ENCODE measurements at places on chromosomes 7 and 10. TPM values are rescaled to one million over a fixed set of nuclear protein-coding genes. Genes with fewer than 3 reads are reported as not detected.

Gene PTPN20
- total RNA-seq, result 1.5 TPM

Gene PPP1R3C
- 26.3 TPM for total RNA-seq

Gene BMPER
- 5.2 TPM for total RNA-seq

Gene MPP7
- 24.8 TPM for total RNA-seq

Gene VPS37D
- 5.4 TPM for total RNA-seq

Gene SUV39H2
- 6.9 TPM for total RNA-seq

Gene ANKRD30A
- not detected for total RNA-seq

Gene GHITM
- 87.9 TPM for total RNA-seq

Gene CALML5
- 102 TPM for total RNA-seq

Gene INMT
- 5.6 TPM for total RNA-seq

Gene AGAP9
- 10.1 TPM for total RNA-seq

Gene PTPRN2
- total RNA-seq, result 7.4 TPM

Gene TAS2R41
- total RNA-seq, result not detected

Gene CFAP43
- 0.25 TPM for total RNA-seq

Gene RNF133
- 0.98 TPM for total RNA-seq

Gene CYP3A5
- 80.3 TPM for total RNA-seq

Gene TEX47
- not detected for total RNA-seq

Gene DMBT1
- not detected for total RNA-seq

Gene NPTX2
- total RNA-seq, result 13.0 TPM

Gene SEMA3C
- total RNA-seq, result 90.6 TPM

Gene OIT3
- total RNA-seq, result not detected

Gene ASZ1
- not detected for total RNA-seq

Gene SYT15B
- total RNA-seq, result 17.9 TPM

Gene CYP26A1
- not detected for total RNA-seq

Gene HIP1
- 17.7 TPM for total RNA-seq

Gene SNCG
- 36.6 TPM for total RNA-seq

Gene COBL
- total RNA-seq, result 9.3 TPM

Gene ATOH7
- total RNA-seq, result not detected

Gene FBXO24
- 0.98 TPM for total RNA-seq

Gene SDK1
- 16.7 TPM for total RNA-seq

Gene ANKRD61
- not detected for total RNA-seq

Gene RTKN2
- 2.5 TPM for total RNA-seq

Gene ZNF365
- total RNA-seq, result 0.74 TPM

Gene ADARB2
- total RNA-seq, result 3.4 TPM

Gene CUZD1
- total RNA-seq, result not detected

Gene UTF1
- not detected for total RNA-seq

Gene FOXP2
- 29.7 TPM for total RNA-seq

Gene GAD2
- total RNA-seq, result not detected

Gene LFNG
- total RNA-seq, result 36.8 TPM

Gene NKX1-2
- 0.98 TPM for total RNA-seq

Gene ZNF488
- not detected for total RNA-seq

Gene GLI3
- total RNA-seq, result 24.6 TPM

Gene ATG9B
- total RNA-seq, result 34.1 TPM

Gene GHRHR
- not detected for total RNA-seq

Gene OR9A4
- total RNA-seq, result not detected

Gene SPDYE6
- not detected for total RNA-seq

Gene EBF3
- 10.6 TPM for total RNA-seq

Gene ADRB1
- total RNA-seq, result not detected

Gene ELOVL3
- not detected for total RNA-seq

Gene LRMDA
- 22.6 TPM for total RNA-seq

Gene TRIP6
- 52.1 TPM for total RNA-seq
